ENCODE measurements at places on chromosomes 2 and 18. TPM values are rescaled to one million over a fixed set of nuclear protein-coding genes. Genes with fewer than 3 reads are reported as not detected.

The CSRNP3 gene
- not detected for total RNA-seq

- no peak for DNase-seq
Observed at GRCh38 chr2:199851883-199852282, 891 bp upstream of the FTCDNL1 start.

DNA sequence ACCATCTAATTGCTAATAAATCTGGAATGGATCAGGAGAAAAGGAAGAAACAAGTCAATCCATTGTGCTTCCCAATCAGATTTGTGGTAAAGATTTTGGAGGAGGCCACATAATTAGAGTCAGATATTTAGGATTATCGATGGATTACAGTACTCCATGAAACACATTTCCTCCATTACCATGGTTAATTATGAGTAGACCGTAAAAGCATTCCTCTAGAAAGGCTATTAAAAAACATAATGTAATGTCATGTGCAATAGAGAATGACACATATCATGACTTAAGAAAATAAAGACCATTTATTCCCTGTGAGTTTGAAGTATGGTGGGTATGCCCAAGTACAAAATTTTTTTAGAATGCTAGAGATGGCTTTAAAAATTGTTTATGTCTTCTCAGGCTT is 96.1 kb downstream of the ITGA4 start:
- no peak for DNase-seq

The OR6B2 gene
- total RNA-seq: not detected

The GLI2 gene
- total RNA-seq: not detected

DNA sequence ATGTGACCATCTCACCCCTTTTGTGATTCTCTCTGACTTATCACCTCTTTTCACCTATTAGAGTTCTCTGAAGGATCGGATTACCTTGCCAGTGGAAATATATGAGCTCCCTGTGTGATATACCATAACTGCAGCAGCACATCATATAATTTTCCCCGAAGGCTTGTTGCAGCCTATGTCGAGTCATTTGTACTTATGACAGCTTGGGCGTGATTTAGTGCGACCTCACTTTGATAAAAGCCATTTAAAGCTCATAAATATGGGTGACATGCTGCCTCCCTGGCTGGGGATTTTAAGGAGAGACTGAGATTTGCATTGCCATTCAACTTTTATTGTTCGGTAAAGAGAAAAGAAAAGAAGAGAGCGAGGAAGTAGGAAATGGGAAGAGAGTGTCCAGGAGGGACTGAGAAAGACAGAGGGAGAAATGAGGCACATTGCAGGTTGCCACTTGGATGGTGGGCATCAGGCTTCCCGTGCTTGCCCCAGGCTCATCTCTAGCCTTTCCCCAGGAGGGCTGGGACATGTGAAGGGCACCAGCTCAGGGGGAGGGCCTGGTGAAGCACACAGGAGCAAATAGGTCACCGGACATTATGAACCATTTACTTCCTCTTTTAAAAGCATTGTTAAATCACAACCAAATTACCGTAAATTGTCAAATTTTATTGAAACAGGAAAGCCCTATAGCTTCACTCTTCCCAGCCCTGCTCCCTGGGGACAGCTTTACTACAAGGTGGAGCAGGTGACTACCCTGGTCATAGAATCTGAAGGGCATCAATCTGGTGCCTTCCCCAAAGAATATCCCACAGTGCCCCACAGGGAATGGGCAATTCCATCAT is 161.3 kb downstream of the SETBP1 start:
- DNase-seq: no peak

The ATP6V1C2 gene
- not detected for total RNA-seq

DNA sequence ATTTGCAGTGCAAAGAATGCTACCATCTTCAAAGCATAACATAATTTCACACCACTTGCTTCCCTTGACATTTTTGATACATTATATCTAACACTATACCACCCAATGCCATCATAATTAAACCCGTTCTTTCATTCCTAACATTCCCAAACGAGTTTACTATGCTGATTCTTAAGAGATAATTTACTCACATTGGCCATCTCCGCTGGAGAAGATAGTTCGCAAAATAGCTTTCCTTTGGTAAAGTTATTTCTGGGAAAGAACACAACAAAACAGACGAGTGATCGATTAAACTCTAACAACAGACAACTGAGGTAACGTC is 716 bp downstream of the MMADHC start:
- DNase-seq: no peak

GRCh38 chr2:127669056-127669455 is 6.3 kb downstream of the LIMS2 start:
- DNase-seq: no peak

DNA sequence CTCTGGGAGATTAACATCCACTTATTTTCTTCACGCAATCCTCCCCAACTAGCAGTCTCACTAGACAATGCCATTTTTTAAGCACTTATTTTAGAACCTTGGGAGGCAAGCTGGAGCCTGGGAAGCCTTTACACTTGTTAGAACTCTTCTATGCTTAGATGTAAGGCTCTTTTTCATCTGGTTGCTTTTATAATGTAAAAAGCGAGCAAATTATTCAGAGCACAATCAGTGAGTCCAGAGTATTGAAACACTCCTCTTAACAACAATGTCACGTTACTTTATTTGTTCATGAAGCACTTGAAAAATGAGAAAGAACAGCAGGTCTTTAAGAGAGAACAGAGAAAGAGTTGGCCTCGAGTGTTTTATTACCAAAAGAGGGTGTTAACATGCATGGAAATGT is 84.1 kb upstream of the SLC8A1 start:
- DNase-seq: no peak

DNA sequence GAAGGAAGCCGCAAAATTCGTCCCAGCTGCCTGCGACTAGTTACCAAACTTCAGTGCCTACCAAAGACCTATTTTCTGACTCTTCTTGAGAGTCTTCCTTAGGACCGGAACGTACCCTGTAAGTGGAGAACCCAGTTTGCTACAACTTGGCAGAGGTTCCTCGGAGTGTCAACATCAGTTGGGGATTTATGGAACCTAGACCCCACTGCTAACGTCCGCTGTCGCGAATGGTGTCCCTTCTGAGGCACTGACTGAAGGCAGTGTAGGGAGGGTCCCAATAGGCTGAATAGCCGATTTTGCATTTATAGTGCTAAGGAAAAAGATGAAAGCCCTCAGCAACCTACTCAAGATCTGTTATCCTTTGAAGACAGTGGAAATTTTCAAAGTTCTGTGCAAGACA is 568 bp upstream of the STK17B start:
- no peak for DNase-seq

- no peak for DNase-seq
Observed at GRCh38 chr2:160336105-160336504, 136.0 kb upstream of the ITGB6 start.

The CYP26B1 gene
- 0.06 TPM for total RNA-seq

DNA sequence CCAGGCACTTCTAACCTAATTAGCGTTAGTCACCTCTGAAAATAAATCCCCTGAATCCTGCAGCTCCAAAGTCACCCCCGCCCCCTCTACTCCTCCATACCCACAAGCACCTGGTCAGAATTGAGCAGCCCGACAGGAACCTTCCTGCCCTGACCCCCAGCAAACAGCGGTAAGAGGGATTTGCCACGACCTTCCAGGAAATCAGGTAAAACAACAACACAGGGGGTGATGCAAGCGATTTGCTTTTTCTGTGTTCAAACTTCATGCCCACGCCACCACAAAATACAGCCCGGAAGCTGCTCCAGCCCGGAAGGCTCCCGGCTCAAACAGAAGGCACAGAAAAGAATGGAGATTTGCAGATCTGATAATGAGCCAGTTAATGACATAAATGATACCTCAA is 367.1 kb downstream of the GPD2 start:
- no peak for DNase-seq

DNA sequence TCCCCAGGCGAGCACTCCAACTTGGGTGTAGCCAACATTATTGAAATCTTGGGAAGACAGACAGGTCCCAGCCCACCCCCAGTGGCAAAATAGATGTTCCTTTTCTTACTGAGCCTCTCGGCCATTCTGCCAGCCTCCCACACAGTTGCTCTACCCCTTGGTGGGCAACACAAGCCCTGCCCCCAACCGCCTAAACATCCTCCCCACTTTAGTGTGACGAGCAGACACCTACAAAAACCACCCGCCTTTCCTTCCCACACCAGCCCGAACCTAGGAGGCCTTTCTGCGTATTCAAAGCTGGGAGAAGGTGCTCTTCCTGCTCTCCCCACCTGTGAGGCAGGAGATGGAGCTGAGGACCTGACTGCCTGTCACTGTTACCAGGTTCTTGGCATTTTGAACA is 58.6 kb upstream of the CAB39 start:
- DNase-seq: no peak

The BBS5 gene
- total RNA-seq: 3.5 TPM

DNA sequence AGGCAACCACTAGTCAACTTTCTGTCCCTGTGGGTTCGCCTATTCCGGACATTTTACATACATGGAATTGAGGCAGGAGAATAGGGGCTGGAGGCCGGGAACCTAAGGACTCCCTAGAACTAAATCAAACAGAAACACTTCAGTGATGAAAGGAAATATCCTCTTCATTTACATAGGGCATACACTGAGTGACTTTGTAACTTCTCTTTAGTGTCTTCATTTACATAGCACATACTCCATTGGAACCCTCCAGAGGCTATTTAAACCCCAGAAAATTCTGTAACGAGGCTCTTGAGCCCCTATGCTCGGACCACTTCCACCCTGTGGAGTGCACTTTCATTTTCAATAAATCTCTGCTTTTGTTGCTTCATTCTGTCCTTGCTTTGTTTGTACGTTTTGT is 56.5 kb downstream of the CCDC195 start:
- DNase-seq: no peak

GRCh38 chr18:31246460-31246859 is 71.5 kb upstream of the DSG1 start:
- no peak for DNase-seq

The SERPINB13 gene
- not detected for total RNA-seq

DNA sequence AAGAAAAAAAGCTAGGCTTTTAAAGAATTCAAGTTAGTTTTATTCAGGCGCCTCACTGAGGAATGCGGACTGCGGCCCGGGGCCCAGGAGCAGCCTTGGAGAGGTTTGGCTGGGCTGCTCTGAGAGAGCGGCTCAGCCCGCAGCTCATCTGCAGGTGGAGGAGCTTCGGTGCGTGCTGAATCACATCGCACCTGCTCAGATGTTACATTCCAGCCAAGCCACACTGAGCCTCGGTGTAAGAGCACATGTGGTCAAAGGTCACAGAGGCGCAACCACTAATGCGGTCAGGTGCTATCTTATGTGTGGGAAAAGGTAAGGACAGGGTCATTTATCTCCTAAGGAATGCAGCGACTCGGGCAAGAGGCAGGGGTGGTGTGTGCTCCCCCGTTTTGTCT is 17.1 kb upstream of the CNDP1 start:
- DNase-seq: no peak

DNA sequence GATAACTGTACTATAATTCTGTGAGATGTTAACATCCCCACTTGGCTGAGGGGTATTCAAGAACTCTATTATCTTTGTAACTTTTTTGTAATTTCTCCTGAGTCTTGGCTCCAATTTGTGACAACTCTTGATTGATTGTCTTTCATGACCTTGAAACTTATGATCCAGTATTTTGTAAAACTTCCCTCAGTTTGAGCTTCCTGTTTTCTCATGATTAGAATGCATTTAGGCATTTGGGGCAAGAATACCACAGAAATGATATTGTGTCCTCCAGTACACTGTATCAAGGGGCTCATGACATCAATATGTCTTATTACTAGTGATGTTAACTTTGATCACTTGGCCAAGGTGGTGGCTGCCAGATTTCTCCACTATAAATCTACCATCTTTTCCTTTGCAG is 37.4 kb downstream of the PNO1 start:
- DNase-seq: no peak
